ENCODE measurements at places on chromosomes 16 and 17. TPM values are rescaled to one million over a fixed set of nuclear protein-coding genes. Genes with fewer than 3 reads are reported as not detected.

The TBC1D3L gene
- total RNA-seq, result 23.8 TPM

The KRT28 gene
- not detected for total RNA-seq

GRCh38 chr17:12744298-12744697 is 45.0 kb upstream of the ARHGAP44 start:
- H3K27me3 ChIP-seq, result no peaks in the 10 kb centered on the region
- H3K4me1 ChIP-seq, result no peaks in the 10 kb centered on the region
- no peak for DNase-seq
- H3K27ac ChIP-seq, result no peak overlapping the region
- no peaks in the 10 kb centered on the region for H3K36me3 ChIP-seq

DNA sequence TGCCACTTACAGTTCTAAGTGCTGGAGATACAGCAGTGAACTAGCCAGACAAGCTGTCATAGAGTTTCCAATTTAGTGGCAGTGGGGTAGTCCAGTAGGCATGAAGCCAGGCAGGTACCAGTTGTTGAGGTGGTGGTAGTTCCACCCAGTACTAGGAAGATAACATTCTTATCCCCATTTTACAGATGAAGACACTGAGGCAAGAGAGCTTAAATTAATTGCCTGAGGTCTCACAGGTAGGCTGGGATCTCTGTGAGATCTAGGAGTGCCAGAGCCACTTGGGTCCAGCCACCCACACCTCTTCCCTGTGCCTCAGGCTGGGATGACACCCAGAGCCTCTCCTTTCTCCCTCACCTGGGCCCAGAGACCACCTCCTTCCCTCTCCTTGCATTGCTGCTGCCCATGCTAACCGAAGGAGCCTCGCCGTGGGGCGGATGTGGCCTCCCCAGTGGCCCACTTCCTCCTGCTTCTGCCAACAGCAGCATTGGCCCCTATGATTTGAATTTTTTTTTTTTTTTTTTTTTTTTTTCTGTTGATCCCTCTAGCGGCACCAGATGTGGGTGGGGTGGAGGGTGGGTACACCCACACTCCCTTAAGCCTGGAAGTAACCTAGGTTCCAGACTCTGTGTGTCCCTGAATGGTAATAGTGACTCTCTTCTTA is 114.0 kb downstream of the PRKCB start:
- no peaks in the 10 kb centered on the region for H3K36me3 ChIP-seq
- H3K27ac ChIP-seq, result peak overlapping the region; percentile 33
- no peak for DNase-seq

DNA sequence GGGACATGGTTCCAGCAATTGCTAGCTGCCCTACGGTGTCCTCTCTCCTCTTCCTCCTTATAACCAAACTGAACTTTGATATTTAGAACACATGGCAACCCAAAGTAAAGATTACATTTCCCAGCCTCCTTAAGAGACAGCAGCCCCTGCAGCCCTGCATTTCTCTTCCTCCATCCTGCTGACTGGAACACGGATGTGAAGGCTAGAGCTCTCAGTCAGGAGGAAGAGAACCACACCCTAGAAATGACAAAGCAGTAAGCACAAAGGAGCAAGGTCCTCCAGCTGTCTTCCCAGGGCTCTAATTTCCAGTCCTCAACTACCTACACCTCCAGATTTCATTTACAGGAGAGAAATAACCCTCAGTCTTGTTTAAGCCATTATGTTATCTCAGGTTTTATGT is 10.9 kb downstream of the DYNC1LI2 start:
- peak overlapping the region; percentile 90 for H3K27ac ChIP-seq
- no peak overlapping the region for H3K4me3 ChIP-seq
- peaks cover 45% of the 10 kb centered on the region for H3K4me1 ChIP-seq
- no peaks in the 10 kb centered on the region for H3K27me3 ChIP-seq

Measured in vagina (tissue), 2 donors.